ENCODE measurements at places on chromosomes 3 and 15.
A peak's percentile ranks its signal among the peaks of the same experiment; 100 is the strongest.

GRCh38 chr15:96218623-96219455 is 111.7 kb upstream of the NR2F2 start:
- DNase-seq: no peak

DNA sequence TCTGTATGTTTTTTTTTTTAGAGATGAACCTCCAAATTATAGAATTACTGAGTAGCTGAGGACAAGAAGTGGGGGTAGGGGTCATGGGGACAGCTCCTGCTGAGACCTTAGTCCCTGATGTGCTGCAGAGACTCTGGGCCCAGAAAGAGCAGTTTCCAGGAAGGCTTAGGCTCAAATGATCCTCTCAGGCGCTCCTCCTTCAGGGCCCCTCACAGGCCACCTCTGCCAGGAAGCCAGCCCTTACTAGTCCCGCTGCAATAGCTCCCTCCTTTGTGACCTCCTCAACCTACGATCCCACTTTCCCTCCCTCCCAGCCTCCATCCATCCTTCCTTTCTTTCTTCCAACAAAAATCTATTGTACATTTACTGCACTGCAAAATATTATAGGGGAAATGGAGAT is 24.6 kb downstream of the SLC28A1 start:
- no peak for DNase-seq

DNA sequence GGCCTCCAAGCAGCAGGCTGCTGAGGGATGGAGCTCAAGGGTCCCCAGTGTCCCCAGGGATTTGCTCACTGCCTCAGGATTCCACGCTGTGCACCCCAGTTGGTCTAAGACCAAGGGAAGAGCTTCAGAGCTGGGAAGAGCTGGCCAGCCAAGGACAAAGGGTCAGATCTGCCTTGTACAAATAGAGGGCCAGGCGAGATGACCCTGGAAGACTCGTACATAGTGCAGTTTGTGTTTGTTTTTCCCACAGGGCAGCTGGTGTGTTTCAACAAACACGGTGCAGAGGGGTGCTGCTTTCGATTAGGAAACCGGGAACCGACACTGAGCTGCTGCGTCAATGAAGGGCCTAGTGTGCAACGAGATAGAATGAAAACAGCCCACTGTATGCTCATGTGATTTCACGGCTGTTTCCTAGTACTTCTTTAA is 56.1 kb upstream of the TRPM1 start:
- no peak for DNase-seq

- no peak for DNase-seq
Observed at GRCh38 chr15:41048397-41048796, 67.7 kb downstream of the INO80 start.

GRCh38 chr3:11187681-11188080 is 33.4 kb downstream of the HRH1 start:
- no peak for DNase-seq

DNA sequence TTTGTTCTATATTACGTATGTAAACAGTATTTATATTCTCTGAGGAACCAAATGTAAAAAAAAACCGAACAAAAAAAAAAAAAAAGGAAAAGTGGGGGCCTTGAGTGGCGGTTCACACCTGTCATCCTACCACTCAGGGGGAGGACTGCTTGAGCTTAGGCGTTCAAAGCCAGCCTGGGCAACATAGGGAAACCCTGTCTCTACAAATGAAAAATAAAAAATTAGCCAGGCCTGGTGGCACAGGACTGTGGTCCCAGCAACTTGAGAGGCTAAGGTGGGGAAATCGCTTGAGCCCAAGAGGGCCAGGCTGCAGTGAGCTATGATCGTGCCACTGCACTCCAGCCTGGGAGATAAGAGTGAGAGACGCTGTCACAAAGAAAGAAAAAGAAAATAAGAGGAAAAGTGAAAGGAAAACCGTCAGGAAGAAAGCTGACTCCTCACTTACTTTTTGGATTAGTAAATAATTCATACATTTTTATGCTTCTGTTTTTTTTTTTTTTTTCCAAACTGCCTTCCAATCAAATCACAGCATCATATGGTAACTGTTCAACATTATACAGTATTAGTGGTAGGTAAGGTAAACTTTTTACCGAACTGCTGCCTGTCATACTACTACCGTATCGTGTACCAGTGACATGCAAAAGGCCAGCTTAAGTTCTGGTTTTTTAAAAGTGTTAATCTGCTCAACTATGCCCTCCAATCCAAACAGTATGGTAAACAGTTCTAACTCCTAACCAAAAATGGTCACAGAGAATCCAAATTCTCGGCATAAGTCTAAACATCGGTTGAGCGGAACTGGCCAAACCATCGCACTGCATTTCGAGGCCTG is 1.2 kb downstream of the PHC3 start:
- peak; percentile 31 for DNase-seq

GRCh38 chr15:69798481-69799250 is 299.1 kb downstream of the TLE3 start:
- DNase-seq: no peak

- DNase-seq: no peak
Observed at GRCh38 chr15:33722005-33722672, 246.2 kb upstream of the CHRM5 start.

DNA sequence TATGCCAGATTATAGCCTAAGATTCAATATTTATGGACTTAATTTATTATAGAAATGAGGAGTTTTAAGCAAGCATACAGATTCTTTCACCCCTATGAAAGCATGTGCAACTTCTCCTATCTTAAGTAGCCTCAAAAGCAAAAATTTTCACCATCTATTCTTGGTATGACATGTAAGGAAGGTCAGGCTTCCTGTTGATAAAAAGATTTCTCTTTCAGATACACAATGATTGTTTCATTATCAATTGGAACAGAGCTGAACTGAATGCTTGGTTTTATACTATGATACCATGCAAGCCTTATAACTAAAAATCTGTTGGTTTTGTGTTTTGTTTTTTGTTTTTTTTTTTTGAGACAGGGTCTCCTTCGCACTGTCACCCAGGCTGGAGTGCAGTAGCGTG is 3.9 kb downstream of the GRK7 start:
- DNase-seq: no peak

DNA sequence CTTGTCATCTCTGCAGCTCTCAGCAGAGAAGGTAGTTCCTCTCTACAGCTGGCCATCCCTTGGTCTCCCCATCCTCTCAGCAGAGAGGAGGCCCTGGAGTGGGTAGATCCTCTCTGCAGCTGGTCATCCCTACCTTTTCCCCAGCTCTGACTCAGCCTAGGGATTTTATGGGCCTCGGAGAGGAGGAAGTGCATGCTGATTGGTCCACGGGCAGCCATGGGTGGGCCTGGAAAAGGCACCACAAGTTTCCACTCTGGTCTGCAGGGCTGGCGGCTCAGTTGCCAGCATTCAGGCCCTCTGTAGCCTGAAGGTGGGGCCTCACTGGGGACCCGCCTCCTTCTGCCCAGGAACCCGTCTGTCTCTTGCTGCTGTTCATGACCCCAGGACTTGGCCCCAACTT is 36.9 kb downstream of the NR1D2 start:
- no peak for DNase-seq

DNA sequence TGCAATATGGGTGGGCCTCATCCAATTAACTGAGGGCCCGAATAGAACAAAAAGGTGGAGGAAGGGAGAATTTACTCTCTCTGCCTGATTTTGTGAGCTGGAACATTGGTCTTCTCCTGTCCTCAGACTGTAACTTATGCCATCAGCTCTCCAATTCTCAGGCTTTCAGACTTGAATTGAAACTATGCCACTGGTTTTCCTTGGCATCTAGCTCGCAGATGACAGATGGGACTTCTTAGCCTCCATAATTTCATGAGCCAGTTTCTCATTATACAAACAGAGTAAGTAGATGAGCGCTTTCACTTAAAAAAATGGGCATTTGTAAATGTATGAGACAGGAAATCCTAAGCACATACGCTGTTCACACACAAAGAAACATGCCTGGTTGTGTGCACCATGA is 8.7 kb upstream of the PTX3 start:
- DNase-seq: no peak

DNA sequence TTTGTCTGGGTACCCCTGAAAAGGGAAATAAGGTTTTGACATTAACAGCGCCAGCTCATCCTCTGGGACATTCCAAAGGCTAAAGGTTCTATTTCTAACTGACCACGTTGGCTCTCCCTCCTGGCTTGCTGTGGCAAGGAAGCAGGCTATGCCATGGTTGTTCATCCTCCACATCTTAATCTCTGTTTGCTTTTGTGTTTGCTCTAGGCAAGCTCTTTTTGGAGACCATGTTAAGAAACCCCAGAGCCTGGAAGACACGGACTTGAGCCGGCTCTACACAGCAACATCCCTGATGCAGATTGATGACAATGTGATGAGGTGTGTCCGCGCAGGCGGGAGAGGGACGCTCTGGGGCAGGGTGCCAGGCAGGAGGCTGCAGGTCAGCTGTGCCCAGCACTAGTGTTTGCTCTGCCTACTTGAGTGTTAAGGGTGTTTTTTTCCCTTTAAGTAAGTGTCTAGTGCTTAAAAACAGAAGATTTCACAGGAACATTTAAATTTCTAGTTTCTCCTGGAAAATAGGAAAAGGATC is 33.3 kb downstream of the RLBP1 start:
- no peak for DNase-seq

DNA sequence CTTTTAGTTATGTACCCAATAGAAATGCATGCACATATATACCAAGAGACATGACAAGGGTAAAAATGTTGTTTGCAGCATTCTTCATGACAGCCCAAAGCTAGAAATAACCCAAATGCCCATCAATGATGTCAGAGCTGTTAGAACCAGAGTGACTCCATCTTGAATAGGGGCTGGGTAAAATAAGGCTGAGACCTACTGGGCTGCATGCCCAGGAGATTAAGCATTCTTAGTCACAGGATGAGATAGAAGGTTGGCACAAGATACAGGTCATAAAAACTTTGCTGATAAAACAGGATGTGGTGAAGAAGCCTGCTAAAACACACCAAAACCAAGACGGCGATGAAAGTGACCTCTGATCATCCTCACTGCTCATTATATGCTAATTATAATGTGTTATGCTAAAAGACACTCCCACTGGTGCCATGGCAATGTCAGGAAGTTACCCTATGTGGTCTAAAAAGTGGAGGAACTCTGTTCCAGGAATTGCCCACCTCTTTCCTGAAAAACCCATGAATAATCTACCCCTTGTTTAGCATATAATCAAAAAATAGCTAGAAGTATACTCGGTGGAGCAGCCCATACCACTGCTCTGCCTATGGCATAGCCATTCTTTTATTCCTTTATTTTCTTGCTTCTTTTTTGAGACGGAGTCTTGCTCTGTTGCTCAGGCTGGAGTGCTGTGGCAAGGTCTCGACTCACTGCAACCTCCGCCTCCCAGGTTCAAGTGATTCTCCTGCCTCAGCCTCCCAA is 32.9 kb downstream of the ZBTB11 start:
- DNase-seq: peak; percentile 67

GRCh38 chr15:68228143-68228970 is 1.2 kb downstream of the CLN6 start:
- DNase-seq: peak; percentile 16

DNA sequence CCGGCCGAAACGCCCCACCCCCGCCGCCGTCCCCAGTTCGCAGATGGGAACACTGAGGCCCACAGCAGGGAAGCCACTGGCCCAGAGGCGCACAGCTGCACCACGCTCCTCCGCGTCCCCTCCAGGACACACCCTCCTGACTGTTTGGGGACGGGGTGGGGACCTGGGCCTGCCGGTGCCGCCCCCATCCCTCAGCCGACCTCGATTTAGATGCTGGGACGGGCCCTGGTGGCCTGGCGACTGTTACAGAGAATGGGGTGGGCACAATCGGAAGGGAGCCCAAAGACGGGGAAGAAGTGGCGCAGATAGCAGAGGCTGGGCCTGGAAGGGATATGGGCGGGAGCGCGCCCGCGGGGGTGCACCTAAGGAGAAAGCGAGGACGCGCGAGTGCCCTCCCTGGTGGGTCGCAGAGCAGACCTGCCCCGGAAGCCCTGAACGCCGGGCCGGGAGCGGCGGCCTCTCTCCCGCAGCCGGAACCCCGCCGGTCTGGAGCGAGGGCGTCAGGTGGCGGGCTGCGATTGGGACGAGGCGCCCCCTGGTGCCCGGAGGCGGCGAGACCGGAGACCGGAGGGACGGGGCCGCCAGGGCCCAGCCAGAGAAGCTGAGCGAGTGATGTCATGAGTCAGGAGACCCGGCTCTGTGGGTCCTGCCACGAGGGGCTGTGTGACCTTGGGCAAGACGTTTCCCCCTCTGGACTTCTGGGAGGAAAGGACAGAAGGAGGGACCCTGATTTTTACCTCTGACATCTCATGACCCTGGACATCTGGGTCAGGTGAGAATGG is 78.4 kb downstream of the IQSEC1 start:
- DNase-seq: peak; percentile 81

- no peak for DNase-seq
Observed at GRCh38 chr3:167839460-167840134, 104.1 kb downstream of the SERPINI1 start.

DNA sequence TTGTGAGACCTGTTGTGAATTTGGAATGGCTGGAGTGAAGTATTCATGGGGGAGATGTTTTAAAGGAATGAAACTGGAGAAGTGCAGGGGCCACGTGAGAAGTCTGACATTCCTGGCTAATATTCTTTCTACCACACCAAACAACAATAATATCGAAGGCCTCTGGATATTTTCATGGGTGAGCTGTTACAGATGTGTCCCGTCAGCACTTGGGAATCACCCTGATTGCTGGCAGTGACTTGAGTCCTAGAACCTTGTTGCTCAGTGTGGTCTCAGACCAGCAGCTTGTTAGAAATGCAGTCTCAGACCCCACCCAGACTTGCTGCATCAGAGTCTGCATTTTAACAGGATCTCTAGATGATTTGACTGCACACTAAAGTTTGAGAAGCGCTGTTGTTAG is 113.8 kb downstream of the ITPR1 start:
- DNase-seq: no peak

GRCh38 chr3:100260081-100260684 is 609 bp upstream of the TBC1D23 start:
- no peak for DNase-seq

DNA sequence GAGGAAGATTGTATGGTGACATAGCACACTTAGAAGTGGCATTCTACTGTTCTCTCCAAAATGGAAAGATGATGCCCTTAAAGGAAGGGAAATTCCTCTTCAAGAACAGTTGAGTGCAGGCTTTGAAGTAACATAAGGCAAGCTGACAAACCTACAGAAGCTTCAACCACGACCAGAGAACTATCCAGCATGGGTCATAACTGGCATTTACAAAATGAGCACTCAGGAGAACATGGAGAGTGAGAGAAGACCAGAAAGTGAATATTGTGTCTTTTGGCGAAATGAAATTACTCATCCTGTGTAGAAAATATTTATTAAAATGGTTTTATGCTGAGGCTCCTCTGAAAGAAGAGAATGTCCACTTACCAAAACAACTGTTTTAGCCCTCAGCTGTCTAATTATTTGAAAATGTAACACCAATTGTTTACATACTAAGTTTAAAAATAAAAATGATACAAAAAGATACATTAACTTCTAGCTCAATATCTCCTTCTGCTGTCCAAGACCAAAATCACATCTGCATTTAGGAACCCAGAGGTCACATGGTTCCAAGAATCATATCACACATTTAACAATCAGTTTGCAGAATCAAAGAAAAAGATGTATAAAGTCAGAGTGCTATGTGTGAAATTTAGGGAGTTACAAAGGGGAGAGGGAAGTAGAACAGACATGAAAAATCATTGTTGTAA is 216.9 kb downstream of the ATP8B4 start:
- DNase-seq: peak; percentile 55
